ENCODE measurements at places on chromosomes 16 and 17. TPM values are rescaled to one million over a fixed set of nuclear protein-coding genes. Genes with fewer than 3 reads are reported as not detected.

Gene CD79B
- total RNA-seq = 28.8 TPM

Gene SARM1
- 29.0 TPM for total RNA-seq

GRCh38 chr16:80526418-80527061 is 14.3 kb upstream of the DYNLRB2 start:
- peaks cover 3% of the 10 kb centered on the region for H3K27me3 ChIP-seq
- no peaks in the 10 kb centered on the region for H3K36me3 ChIP-seq
- H3K4me3 ChIP-seq = no peak overlapping the region
- H3K4me1 ChIP-seq = peaks cover 2% of the 10 kb centered on the region
- H3K27ac ChIP-seq = no peak overlapping the region
- DNase-seq = peak; percentile 46

GRCh38 chr16:61544165-61544564 is 492.1 kb downstream of the CDH8 start:
- no peaks in the 10 kb centered on the region for H3K27me3 ChIP-seq
- no peaks in the 10 kb centered on the region for H3K36me3 ChIP-seq
- H3K4me3 ChIP-seq = no peak overlapping the region
- no peaks in the 10 kb centered on the region for H3K4me1 ChIP-seq

Measured in activated naive CD8-positive, alpha-beta T cell treated with anti-CD3 and anti-CD28 coated beads for 36 hours (primary cell).